Ammon's horn (tissue), 1 donor: ENCODE measurements at places on chromosomes 4 and X.
A peak's percentile ranks its signal among the peaks of the same experiment; 100 is the strongest.

DNA sequence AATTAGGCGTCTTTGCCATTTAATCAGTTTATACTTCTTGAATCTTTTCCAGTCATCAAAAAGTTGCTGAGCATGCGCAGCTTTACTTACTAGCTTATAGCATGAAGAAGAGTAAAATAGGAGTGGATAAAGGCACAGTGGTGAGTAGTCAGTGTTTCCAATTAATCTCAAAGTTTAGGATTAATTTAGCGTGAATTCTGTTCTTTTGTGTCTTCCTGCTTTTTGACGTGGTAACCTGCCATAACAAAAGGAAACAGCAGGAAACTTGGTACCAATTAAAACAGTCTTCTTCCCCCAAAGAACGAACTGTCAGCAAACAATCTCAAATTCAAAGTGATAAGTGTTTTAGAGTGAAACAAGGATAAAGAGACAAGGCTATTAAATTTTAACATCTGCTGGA lies 61.9 kb downstream of the TET2 start:
- DNase-seq: no peak

DNA sequence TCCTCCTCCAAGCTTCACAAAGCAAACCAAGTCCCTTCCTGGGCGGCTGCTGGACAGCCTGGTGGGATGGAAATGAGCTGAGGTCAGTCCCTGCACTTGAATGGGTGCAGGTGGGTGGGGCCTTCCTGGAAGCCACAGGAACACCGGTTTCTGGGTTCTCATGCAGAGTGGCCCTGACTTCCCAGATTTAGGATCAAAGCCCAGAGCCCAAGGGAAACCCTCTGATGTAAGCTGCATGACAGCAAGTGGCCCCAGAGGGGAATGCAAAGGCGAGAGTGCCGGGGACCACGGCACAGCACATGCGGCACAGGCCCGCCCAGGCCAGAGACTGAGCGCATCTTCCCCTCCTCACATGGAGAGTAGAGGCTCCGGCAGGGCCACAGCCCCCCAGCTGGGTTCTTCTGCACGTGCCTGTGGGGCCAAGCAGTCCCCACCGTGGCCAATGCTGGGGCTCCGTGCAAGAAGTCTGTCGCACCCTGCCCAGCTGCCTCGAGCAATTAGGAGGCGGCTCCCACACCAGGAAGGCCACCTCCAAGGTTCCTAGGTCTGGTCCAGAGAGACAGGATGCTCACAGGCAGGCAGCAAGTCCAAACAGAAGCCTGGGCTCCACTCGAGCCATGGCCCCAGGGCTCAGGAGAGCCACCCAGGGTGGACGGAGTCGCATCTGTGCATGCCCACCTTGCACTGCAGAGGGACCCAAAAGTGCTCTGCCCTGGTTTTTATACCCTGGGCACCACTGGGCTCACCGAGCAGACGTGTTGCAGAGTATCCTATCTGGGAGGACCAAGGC lies 83.0 kb downstream of the HTRA3 start:
- no peak for DNase-seq

DNA sequence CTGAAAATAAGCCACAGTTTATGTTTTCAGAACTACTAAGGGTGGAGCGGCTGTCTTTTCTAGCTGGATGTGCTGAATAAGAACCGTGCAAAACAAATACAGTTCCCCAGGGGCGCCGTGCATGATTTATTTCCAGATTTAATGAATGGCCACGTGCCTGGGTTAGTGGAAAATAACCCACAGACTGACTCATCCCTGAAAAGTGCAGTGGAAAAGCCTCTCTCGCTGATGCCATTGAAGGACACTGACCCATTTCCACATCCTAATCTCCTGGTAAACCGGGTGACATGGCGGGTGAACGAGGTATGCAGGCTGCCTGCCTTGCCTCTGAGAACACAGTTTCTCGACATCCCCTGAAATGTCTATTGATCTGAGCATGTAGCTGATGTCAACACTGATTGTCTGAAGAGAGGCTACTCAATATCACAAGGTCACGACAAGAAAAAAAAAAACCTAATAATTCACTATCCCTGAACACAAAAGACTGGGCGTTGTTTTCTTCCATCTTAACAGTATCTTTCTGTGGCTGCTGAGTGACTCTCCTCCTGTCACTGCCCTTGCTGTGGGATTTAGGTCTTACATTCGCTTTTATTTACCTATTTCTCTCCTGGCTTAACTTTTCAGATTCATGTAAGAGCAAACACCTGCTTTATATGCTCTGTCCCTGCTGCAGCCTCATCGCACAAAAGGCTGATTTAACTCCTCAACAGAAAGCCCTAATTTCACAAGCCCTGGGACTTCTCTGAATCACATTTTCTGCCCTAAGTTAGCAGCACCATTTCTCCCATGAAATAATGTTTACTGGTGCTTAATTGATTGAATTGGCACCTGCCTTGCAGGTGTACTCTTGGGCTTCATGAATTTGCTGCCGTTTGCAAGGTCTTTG lies 76.9 kb upstream of the SCOC start:
- peak; percentile 15 for DNase-seq

DNA sequence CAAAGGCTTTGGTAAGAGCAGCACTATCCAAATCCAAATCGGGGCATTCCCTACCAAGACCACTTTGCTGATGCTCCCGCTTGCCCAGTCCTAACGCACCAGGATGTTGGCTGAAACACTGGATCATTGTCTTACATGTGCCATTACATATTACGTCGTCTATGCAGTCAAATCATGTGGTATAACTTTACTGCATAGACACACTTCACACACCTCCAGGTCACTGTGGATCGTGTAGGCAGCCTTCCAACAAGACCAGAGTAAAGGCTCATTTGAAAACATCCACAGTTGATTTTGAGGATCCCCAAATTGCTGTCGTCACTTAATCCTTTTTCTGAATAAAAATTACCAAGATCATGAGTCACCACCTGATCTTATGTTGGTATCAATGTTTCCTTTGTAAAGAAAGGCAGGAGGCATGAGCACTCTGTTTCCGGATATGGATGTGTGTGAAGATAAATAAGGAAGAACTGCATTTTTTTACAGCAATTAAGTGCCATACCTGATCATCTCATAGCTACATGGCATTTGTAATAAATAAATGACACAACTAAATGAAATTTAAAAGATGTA lies 18.5 kb downstream of the TENM3 start:
- no peak for DNase-seq

- no peak for DNase-seq
Observed at GRCh38 chrX:65406532-65406931, 128.1 kb downstream of the LAS1L start.

DNA sequence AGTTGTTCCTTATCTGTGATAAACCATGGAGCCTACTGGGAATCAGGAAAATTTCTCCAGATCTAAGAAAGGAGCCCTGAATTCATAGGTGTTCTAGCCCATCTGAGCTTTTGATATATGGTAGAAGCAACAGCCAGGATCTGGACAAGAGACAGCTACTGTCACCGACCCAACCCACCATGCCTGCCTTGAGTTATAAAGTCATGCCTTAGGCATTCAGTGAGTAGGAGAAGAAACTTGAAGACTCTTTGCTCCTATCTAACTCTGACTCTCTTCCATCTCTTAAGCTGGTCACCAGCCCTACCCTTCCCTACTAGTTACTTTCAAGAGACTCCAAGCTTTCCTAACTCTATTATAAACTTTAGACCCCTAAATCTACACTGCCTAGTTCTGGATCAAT lies 83.9 kb upstream of the FAM9B start:
- DNase-seq: no peak

DNA sequence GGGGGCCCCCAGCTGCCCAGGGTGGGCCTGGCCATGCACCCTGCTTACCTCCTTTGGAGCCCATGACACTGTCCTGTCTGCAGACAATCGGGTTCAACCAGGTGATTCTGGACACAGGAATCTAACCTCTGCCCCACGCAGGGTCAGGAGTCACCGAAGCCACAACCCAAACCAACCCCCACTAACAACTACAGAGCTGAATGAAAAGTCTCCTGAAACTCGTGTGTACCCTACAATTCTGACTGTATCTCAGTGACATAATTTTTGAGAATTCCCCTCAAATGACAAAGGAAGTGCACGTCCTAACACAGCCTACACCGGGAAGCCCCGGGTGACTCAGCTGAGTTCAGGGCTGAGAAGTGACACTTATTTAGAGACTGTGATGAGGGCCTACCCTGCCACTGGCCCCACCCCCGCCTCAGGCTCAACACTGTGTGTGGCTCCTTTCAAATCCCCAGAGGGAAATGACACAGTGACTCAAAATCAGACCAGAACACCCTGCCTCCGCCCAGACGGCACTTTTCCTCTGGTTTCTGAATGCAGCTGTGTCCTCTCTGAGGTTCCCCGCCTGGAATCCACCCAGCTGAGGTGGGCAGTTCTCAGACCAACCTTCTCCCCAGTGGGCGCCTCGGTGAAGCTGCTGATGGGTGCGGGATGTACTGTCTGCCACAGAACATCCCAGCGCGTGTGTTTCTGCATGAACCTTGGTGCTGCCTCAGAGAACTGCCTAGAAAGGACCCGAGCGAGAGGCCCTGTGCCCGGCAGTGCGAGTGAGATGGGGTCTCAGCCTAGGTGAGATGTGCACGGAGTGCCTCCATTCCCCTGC lies 9.9 kb downstream of the TNIP2 start:
- no peak for DNase-seq
